Activated gamma-delta T cell treated with anti-CD3 and anti-CD28 coated beads, Interleukin-2, amount 50 U/mL, for 16 hours (primary cell): ENCODE measurements at places on chromosomes 3 and 15.

- DNase-seq, result no peak
These were observed 45.7 kb downstream of the WDR76 start for GRCh38 chr15:43872416-43873020.

- no peak for DNase-seq
These were observed 245.3 kb downstream of the ZNF621 start for GRCh38 chr3:40770061-40770460.

- no peak for DNase-seq
These were observed 43.3 kb downstream of the ASB7 start for GRCh38 chr15:100645671-100646070.

DNA sequence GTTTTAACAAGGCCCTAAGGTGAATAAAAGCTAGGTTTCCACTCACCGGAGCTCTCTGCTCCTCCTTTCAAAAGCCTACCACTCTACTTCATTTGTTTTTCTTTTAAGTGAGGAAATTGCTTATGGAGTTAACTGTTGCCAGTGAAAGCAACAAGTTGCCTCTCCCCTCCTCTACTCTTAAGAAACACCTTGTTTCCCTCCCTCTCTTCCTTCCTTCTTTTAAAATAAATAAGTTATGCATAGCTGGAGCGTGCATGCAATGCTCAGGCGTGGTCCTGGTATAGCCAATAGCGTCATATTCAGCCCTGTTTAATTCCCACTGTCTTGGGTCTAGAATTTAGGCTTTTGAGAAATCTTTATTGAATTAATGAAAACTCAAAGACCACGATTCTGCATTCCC lies 101.1 kb upstream of the IGF1R start:
- no peak for DNase-seq

DNA sequence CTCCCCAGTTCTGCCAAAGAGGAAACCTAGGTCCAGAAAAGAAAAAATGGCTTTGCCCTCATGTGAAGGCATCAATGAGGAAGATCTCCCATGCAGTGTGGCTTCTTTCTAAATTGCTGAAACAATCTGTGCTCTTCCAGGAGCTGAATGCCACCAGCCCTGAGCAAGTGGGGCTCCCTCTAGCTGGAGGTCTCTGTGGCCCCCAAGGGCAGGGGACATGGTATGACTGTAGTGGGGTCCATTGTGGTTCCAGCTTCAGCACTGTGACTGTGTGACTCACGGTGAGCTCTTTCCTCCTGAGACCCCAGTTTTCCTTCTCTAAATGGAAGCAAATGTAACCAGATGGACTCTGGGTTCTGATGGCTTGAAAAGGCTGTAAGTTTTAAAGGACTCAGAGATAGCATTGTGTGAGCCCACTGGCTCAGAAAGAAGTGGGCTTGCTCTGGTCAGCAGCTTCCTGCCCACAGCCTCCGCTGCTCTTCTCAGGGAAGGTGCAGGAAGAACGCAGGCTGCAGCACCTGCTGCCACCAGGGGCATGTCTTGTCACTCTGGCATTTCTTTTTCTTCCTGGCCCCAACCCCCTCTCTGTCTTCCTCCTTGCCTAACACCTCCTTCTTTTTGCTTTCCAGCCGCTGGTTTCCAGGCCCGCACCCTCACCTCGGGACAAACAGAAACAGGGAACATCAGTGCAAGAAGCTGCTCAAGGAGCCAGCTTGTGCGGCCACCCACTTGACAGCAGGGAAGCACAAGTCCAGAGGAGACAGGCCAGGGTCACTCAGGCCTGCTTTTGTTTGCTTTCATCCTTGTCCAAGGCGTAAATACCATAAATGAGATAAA lies 5.8 kb upstream of the CXCR6 start:
- no peak for DNase-seq

- no peak for DNase-seq
These were observed 341.1 kb upstream of the SEMA6D start for GRCh38 chr15:47376190-47376589.

- DNase-seq, result no peak
These were observed 101.6 kb downstream of the MOBP start for GRCh38 chr3:39569095-39569494.

DNA sequence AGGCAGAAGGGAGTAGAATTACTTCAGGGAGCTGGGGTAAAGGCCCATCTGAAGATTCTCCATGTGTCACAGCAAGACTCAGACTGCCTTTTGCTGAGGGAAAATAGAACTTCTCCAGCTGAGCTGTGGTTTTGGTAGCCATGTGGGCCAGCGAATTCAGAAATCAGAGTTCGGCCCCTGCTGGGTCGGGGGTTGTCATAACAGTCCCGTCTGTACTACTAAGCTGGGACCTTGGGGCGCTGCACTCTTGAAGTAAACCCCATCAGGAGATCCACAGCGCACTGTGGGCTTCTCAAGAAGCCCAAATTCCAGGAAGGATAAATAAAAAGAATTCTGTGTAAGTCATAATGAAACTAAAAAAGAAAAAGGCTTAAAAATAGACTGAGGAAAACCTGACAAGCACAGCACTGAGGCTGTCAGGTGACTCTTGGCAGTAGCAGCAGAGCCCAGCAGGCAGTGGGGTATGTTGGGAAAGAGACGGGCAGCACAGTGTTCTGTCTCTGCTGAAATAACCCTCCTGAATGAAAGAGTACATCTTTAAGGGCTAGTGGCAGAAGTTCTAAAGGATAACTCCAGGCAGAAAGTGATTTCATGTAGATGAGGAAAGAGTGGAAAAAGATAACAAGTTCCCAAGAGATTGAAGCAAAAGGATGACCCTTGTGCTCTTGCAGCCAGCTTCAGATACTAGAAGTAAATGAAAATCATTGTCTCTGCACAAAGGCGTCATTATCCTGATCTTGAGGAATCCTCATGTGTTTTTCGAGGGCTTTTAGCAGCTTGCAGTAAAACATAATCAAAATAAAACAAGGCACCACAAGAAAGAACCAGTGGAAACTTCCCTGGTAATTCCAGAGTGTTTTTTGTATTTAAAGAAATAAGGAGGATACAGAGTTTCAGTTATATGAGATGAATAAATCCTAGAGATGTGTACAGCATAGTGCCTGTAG lies 74.5 kb downstream of the RAB7A start:
- no peak for DNase-seq

DNA sequence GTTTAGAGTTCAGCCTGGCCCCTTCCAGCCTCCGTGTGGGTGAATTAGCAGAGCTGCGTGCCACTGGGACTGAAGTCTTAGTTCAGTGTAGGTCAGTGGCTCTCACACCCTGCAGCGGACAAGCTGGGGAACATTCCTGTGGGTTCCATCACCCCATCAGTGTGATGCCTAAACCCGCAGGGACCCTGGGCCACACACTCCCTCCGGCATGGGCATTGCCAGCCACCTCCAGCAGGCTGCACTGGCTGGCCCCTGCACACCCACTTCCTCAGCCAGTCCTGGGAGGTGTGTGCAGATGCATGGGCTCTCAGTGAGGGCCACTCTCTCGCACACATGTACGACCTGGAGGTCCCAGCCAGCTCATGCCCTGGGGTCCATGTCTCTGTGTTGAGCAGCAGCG lies 32.1 kb upstream of the TOPBP1 start:
- no peak for DNase-seq
